ENCODE measurements at places on chromosomes 13 and 19.

DNA sequence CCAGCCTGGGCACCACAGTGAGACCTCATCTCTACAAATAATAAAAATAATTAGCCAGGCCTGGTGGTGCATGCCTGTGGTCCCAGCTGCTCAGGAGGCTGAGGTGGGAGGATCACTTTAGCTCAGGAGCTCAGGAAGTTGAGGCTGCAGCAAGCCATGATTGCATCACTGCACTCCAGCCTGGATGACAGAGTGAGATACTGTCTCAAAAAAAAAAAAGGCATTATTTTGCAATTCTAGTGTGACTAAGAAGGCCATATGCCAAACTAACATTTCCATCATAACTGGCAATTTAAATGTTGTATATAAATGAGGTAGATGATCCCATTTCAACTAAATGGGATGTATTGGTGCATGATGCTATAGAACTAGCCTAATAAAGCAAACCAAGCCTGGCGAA, 632.8 kb upstream of the KLF12 start:
- no peak for DNase-seq

- no peak for DNase-seq
Observed at GRCh38 chr13:94968040-94968756, 255.9 kb upstream of the SOX21 start.

DNA sequence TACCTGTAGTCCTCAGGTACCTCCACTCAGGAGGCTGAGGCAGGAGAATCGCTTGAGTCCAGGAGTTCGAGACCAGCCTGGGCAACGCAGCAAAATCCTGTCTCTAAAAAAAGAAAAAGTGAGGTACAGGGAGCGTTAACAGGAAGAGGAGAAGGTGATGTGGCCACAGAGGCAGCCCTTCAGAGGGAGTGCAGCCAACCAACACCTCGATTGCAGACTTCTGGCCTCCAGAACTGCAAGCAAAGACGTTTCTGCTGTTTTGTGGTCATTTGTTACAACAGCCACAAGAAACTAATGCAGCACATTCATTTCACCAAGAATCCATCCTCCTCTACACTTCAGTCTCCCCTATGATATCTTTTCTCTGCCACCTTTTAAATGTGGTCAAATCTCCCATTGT, 145.2 kb downstream of the USP12 start:
- DNase-seq: no peak

GRCh38 chr19:29887442-29887855, 54.6 kb upstream of the URI1 start:
- DNase-seq: no peak

GRCh38 chr19:15248648-15249527, 16.6 kb upstream of the EPHX3 start:
- peak; percentile 93 for DNase-seq

- no peak for DNase-seq
Observed at GRCh38 chr13:46342538-46342937, 44.5 kb downstream of the RUBCNL start.

- DNase-seq: no peak
Observed at GRCh38 chr13:36313047-36313969, 15.7 kb upstream of the CCDC169 start.

DNA sequence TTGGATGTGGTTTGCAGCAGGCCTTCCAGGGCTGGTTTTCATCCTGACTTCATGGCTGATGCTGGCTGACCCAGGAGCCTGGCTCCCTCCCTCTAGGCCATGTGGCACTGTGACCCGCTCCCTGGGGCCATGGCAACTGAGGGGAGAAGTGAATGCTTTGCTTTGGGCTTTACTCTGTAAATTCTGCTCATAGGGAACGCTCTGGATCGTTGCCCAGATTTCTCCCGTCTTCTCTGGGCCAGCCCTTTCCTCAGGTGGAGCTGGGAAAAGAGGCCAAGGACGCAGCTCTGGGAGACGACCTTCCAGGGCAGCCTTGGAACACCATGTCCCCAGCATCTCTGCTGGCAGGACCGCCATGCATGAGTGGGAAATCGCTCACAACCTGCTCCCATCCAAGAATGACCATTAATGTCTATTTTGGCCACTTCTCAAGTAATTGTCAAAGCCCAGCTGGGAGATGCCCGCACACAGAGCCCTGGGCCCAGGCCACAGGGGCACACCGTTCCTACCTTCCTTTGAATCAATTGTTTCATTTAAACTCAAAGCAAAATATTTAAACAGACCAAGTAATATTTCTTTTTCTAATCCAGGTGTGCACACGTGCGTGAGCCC, 321.8 kb downstream of the TEX29 start:
- DNase-seq: no peak

DNA sequence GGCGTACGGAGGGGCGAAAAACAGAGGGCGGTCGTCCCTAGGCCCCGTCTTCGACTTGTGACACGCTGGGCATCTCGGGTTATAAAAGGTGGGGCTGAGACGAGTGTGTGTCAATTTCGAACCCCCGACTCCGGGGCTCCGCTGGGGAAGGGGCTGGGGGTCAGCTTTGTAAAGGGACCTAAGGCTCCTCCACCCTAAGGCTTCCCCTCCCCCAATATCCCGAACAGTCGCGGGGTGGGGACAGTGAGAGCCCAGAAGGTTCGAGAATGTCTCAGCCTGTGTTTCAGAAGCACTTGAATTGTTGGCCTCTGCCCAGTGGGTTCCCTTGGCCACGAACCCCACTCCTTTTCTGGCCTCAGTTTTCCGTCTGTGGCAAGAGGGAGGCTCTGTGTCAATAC, 450 bp downstream of the SELENOW start:
- no peak for DNase-seq

GRCh38 chr13:46010148-46010547, 42.4 kb downstream of the ZC3H13 start:
- no peak for DNase-seq

DNA sequence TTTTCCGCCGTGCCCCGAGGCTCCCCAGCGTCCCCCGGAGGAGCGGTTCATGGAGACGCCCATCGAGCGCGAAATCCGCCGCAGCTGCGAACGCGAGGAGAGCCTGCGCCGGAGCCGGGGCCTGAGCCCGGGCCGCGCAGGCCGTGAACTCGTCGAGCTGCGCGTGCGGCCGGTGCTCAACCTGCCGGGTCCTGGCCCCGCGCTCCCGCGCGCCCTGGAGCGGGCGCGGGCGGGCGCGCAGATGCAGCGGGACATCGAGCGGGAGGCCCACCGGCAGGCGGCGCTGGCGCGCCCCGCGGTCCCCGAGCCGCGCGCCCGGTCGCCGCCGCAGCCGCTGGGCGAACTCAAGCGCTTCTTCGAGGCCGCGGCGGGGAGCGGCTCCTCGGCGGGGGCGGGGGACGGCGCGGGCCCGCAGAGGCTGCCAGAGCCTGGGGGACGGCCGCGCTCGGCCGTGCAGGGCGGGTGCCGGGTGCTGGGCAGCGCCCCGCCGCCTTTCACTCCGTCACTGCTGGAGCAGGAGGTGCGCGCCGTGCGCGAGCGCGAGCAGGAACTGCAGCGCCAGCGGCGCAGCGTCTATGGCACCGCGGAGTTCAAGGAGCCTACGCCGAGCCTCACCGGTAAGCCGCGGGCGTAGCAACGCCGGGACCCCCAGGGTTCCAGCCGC, 807 bp downstream of the MISP3 start:
- DNase-seq: peak; percentile 90

GRCh38 chr13:113126265-113127150, 3.9 kb downstream of the F10 start:
- no peak for DNase-seq

- no peak for DNase-seq
Observed at GRCh38 chr19:46031781-46032596, 8.8 kb downstream of the IGFL4 start.

GRCh38 chr19:41897181-41897580, 14.2 kb downstream of the ARHGEF1 start:
- DNase-seq: no peak

- DNase-seq: peak; percentile 31
Observed at GRCh38 chr19:57633832-57634131, 814 bp downstream of the ZNF211 start.

DNA sequence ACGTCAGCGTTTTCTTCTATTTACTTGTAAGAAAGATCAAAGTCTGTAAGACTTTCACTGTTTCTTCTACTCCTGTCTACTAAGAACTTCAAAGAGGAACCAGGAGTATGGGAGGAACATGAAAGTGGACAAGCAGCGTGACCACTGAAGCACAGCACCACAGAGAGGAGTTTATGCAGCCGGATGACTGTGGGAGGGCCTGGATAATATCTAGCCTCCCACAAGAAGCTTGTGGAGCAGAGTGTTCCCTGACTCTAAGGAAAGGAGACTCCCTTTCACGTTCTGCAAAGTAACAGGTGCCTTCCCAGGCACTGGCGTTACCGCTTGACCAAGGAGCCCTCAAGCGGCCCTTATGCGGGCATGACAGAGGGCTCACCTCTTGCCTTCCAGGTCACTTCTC, 83.6 kb upstream of the PDCD5 start:
- no peak for DNase-seq

GRCh38 chr13:112451512-112452379, 75.6 kb downstream of the SPACA7 start:
- DNase-seq: no peak

GRCh38 chr13:34040863-34041262, 222.9 kb downstream of the RFC3 start:
- no peak for DNase-seq

- no peak for DNase-seq
Observed at GRCh38 chr19:36719687-36720556, 32.5 kb downstream of the ZNF567 start.

DNA sequence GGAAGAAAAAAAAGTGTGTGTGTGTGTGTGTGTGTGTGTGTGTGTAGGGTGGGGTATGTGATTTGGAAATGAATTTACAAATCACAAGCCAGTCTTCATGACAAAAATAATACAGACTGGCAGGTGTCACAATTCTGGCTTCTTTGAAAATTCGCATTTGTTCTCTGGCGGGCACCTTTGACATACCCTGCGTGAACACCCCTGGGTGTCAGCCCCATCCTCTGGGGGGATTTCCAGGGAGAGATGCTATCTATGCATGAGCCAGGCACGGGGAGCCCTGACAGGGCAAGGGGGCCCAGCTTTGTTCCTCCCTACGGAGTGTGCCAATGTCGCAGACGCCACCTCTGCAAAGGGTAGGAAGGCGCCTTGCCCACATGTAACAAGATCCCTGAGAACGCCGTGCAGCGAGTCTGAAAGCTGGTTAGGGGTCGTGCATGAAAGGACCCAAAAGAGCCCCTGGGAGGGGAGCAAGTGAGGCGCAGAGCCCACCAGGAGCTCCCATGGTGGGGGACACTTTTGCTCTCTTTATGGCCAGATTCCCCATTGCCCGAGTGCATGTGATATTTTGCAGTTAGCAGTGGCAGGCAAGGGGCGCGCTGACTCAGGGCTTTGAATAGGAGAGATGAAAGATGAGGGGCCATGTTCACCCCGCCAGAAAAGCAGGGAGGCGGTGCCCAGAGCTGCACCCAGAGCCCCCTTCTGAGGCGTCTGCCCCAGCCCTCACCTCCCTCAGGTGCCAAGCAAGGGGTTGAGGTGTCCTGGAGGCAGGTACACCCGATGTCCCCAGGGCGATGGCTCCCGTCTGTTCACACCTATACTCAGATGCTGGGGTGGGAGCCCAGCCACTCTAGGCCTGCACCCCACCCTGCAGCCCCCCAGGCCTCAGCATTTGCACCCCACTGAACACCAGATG, 45.3 kb downstream of the KLF2 start:
- DNase-seq: peak; percentile 24

DNA sequence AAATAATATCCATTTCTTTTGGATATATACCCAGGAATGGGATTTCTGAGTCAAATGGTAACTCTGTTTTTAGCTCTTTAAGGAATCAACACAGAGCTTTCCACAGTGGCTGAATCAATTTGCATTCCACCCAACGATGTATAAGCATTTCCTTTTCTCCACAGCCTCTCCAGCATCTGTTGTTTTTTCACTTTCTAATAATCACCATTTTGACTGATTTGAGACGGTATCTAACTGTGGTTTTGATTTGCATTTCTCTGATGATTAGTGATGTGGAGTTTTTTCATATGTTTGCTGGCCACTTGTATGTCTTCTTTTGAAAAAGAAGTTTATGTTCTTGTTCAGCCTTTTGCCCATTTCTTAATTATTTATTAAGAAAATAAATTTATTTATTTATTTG, 352.2 kb upstream of the OBI1 start:
- DNase-seq: no peak

DNA sequence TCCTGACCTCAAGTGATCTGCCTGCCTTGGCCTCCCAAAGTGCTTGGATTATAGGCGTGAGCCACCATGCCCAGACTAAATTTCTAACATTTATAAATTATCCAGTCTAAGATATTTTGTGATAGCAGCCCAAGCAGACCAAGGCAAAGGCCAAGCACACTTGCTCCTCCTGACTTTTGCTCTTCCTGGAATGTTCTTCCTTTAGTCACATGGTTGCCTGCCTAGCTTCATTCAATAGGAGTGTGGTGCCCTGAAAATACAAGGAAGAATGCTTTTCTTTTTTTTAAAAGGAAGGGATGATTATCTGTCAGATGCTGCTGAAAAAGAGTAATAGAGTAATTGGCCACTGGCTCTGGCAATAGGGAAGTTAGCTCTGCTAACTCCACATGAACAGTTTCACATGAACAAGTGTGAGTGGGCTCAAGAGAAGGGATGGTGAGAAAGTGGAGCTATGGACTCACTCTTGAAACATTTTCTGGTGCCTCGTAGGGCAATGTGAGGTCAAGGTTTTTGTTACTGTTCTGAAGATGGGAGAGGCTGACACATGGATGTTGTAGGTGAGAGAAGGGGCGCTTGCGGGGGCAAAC, 47.1 kb downstream of the USPL1 start:
- no peak for DNase-seq

DNA sequence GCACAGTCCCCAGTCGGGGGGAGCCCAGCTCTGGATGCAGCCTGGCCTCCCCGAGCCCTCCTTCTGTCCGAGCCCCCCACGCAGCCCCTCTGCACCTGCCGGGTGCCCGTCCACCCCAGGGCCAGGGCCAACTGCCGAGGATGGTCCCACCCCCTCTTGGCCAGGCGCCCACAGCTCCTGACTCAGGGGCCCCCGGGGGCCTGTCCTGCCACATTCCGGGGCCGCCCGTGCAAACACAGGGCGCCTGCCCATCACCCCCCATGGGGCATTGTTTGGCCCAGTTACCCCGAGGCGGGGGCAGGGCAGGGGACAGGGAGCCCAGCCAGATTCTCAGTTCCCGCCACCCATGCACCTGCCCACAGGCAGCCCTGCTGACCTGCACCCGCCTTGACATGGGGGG, 5.3 kb upstream of the TCF3 start:
- no peak for DNase-seq

DNA sequence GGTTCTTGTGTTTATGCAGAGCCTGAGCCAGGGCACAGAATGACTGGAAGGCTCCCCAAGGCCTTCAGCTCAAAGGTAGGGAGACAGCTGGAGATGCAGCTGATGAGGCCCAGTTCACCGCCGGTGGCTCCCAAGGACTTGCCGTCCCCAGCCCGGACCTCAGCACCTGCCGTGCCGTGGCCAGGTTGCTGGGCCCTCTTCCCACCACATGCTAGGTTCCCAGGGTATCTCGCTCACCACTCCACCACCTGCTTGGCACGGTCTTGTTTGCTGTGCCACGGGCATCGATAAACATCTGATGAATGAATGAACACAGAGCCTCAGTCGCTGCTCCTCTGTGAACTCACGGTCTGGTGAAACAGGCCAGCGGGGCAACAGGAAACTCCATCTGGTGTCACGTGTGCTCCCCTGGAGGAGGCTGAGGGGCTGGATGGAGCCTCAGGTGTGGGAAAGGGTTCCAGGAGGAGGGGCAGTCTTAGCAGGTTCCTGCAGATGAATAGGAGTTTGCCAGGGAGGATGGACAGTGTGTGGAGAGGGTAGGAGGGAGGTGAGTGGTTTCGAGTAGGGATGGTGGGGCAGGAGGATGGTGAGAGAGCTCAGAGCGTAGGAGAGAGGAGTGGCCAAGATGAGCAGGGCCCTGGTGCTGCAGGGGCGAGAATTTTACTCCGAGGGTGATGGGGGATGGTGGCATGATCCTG, 3.6 kb upstream of the KLK14 start:
- DNase-seq: no peak
